HuH-7 (cell line): ENCODE measurements at places on chromosomes 1 and 21.
A peak's percentile ranks its signal among the peaks of the same experiment; 100 is the strongest.

DNA sequence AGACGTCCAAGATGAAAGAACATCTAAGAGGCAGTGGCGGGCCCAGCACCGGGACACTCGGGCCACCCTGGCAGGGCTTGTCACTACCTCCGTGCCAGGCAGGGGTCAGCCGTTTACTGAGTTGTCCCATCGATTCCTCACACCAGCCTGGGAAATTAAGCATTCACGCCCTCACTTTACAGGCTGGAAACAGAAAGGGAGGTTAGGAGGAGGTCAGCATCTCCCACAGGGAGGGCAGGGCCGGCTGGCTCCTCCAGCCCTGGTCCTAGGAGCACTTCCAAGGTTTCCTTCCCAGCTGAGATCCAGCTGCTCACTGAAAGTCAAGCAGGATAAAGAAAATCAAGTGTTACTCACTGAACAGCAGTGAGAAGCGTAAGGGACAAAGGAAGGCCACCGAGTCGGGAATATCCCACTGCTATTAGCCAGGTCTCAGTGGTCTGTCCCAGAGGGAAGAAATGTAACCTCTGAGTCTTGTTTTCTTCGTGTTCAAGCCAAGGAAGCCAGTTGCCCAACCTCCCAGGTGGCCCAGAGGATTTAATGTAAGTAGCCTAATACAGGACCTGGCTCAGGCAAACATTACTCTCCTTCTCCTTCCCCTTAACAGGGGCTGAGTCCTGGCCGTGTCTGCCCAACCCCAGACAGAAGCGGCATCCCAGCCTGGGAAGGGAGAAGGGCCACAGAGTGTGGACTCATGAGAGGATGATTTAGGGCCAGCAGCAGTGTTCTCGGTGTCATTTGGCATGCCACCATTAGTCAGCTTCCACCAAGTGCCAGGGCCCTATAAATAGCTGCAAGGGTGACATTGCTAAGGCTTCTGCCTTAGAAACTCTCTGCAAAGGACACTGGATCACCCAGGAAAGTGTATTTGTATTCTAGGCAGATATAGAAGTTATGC, 203.1 kb upstream of the GALNT2 start:
- DNase-seq = no peak

- no peak for DNase-seq
These were observed 2.7 kb downstream of the DOCK7 start for GRCh38 chr1:62685431-62685859.

DNA sequence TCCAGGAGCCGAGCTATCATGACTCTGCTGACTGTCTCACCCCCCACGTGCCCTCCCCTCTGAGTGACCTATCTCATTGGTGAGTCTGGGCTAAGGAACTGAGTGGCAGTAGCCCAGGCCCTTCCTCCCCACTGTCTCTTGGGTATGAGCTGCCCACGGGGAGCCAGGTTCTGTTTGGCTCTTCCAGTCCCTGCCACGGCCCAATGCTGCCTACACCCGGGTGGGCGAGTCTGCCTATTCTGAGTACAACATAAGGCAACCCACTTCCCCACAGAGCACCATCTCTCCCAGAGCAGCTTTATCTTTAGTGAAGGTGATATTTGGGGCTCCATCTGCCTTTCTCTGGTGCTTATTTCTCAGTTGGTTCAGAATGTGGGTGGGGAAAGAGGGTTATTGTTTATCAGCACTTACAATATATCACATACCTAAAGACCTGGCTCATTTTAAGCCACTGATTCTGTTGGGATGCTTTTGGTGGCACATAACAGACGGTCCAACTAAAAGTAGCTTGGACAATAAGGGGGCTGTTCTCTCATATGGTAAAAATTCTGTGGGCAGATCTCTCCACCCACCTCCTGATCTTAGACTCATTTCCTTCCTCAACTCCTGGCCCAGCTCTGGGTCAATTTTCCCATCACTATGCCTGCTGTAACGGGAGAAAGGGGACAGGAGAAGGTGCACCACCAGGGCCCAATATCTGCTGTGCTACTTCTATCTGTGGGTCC, 27.7 kb upstream of the VWA5B1 start:
- DNase-seq = no peak

DNA sequence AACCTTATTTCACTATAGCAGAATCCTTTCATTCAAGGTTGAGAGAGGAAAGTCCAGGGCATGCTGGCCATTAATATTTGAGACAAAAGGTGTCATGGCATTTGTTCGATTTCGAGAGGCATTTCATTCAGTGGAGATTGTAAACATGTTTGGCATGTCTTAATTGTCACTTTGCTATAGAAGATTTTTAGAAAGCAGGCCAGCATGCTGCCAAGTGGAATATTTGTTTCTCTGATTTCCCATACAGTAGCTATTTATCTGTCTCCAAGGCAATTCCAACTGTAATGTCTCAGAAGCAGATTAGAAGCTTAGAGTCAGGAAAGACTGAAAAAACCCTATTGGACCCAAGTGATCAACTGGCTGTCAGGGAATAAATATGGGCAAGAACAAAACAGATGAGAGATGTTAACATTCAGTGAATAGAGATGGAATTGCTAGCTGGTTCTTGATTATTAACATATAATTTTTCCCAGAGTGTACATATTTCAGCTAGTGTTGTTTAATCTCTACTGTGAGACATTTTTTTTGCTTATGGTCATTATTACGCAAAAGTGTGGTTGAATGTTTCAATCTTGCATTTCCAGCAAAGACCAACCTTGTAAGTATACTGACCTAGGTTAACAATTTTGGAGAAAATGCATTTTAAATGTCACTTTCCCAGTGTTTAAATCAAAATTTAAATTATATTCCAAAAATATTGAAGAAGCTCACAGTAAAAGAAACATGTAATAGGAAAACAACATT, 174.6 kb downstream of the KCNK2 start:
- no peak for DNase-seq

DNA sequence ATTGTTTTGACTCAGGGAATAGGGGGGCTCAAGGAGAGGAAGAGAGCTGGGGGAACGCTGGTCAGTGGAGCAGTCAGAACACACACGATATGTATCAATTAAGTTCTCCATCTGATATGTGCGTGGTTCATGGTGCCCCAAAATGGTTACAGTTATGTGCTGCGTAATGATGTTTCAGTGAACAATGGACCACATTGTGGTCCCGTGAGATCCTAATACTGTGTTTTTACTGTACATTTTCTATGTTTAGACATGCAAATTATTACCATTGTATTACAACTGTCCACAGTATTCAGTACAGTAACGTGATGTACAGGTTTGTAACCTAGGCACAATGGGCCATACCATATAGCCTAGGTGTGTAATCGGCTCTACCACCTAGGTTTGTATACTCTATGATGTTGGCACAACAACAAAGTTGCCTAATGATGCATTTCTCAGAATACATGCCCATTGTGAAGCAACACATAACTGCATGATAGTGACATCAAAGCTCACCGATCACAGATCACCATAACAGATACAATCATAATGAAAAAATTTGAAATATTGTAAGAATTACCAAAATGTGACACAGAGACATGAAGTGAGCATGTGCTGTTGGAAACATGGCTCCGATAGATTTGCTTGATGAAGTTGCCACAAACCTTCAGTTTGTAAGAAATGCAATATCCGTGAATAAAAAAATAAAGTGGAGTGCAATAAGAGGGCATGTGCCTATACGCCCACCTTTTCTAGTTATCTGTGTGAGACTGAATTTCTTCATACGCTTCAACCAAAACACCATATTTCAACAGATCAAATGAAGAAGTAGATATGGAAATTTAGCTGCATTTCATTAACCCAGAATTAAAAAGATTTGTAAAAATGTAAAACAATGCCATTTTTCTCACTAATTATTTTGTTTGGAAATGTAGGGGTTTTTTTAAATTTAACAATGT, 14.8 kb upstream of the TMEM54 start:
- DNase-seq = no peak

- no peak for DNase-seq
These were observed 33.2 kb downstream of the ZBTB40 start for GRCh38 chr1:22484706-22485345.

DNA sequence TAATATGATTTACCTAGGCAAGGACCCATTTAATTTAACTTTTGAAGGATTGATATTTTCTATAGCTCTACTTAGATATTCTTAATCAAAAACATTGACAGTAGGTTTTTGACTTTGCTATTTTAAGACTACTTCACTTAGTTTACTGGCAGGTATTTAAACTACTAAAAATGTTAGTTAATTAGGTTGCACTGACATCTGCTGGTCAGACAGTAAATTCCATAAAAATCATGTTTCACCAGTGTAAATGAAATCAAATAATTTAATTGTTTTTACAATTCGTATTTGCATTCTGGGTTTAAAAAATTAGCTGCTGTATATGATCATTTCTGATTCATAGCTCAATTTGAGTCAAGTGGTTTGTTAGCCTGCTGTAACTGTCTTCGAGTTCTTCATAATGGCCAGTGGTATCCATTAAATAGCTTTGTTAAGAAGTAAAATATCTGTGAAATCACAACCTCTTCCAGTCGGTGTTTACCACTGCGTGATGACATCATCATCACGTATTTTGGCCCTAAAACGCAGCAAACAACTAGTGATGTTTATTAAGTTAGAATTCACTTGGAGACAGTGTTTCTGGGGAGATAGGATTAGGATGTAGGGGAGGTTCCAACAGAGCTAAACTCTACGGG, 26.2 kb downstream of the EXTL2 start:
- DNase-seq = no peak

DNA sequence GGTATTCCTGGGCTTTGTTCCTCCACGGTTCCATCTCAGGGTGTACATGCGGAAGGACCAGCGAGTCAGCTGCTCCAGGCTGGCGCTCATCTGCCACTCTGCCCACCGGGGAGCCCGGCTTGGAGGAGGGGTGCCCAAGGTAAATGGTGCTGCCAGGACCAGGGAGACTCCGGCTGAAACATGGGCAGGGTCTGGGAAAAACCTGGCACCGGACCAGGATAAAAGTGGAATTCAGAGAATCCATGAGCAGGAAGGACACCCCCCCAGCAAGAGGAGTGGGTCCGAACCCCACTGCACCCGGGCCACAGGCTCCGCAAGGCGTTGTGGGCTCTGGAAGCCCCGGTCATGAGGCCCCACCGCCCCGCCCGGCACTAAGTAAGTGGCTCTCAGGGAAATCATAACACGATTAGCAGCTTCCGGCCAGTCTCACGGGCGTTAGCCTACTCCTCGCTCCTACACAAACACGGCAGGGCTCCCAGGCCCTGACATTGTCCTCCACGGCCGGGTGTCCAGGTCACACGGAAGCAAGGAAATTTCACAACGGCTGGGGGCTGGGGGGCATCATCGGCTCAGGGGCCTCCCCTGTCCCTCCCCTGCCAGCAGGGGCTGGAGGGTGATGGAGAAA, 21.1 kb downstream of the MEGF6 start:
- no peak for DNase-seq

- no peak for DNase-seq
These were observed 122.3 kb upstream of the GRIK3 start for GRCh38 chr1:37156646-37157045.

DNA sequence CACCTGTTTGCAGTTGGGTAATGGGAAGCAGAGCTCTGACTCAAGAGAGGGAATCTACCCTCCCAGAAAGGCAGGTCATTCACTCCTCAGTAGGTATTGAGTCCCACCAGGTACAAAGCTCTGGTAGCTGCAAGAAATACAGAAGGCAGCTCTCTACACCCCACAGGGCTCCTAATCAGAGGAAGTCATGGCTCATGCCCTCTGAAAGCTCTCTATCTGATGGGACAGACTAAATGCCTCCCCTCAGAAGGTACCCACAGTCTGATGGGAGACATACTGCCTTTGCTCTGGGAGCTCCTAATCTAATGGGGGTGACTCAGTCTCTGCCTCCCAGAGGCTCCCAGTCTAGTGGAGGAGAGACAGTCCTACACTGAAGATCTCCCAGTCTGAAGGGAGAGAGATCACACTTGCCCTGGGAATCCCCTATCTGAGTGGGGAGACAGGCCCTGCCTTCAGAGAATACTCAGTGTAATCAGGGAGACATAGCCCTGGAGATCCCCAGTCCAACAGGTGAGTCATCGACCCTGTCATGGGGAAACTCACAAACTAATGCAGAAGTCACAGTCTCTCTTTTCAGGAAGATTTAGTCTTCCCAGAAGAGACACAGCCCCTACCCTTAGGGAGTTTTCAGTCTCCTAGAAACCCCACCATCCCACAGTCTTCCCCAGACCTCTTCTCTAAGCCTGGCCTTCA, 23.7 kb downstream of the CAMK1G start:
- no peak for DNase-seq

DNA sequence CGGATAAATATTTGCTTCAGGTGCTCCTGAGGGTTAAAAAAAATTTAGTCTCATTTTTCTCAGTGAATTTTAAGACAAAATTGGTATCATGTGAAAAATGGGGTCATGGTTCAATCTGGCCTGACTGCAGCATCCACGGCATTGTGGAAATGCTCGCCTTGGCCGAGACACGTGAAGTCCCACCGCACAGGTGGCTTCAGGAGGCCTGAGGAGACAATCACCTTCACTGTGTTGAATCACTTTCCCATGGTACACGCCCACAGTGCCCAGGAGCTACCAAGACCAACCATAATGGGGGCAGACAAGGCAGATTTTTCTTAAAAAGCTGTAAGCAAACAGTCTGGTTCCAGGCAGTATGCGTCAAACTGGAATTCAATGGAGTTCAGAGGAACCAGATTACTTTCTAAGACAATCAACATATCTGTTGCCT, 11.0 kb upstream of the CPLANE2 start:
- no peak for DNase-seq

- DNase-seq = peak; percentile 14
These were observed 662.5 kb downstream of the PLA2G4A start for GRCh38 chr1:187491082-187491720.

GRCh38 chr1:181812208-181812607, 249.3 kb downstream of the ZNF648 start:
- no peak for DNase-seq

- no peak for DNase-seq
These were observed 118.9 kb downstream of the GDAP2 start for GRCh38 chr1:117810553-117810952.

DNA sequence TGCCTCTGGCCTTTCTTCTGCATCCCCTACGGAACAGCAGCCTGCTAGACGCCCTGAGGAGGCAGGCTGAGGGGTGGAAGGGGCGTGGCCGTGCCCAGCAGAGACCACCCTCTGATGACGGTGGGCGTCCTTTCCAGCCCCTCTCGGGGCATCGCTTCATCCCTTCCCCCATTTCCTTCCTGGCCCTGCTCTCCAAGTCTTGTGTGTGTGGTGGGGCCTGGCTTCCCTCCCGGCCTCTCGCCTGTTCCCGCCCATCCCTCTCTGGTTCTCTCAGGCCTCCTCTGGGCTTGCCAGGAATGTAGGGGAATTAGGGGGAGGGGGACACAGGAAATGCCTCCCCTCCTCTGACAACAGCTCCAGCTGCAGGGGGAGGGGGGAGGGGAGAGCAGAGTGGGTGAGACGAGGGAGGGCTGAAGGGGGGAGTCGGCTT, 51.1 kb downstream of the SKI start:
- DNase-seq = peak; percentile 59

DNA sequence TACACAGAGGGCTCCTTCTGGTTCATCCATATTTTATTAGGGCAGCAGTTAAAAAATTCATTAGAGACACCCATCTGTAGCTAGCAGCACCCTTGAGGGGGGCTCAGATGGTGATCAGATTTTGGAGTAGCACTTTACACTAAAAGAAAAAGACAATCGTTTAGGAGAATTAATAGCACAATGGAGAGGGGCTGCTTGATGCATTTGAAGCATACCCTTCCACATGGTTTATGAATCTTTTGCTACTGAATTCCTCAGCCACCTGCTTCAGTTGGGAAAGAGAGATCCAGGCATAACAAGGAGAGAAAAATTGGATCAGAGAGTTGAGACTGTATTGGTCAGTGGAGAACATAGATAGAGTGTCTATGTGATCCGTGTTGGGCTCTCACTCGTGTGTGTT, 54.4 kb downstream of the DISC1 start:
- no peak for DNase-seq

- DNase-seq = no peak
These were observed 113.4 kb downstream of the SPSB1 start for GRCh38 chr1:9406111-9406510.

- DNase-seq = no peak
These were observed 119.7 kb downstream of the PRDM2 start for GRCh38 chr1:13819642-13820041.
